ENCODE measurements at places on chromosomes 7 and 10.

- DNase-seq, result no peak
These were observed 39.8 kb upstream of the LANCL2 start for GRCh38 chr7:55325371-55325792.

DNA sequence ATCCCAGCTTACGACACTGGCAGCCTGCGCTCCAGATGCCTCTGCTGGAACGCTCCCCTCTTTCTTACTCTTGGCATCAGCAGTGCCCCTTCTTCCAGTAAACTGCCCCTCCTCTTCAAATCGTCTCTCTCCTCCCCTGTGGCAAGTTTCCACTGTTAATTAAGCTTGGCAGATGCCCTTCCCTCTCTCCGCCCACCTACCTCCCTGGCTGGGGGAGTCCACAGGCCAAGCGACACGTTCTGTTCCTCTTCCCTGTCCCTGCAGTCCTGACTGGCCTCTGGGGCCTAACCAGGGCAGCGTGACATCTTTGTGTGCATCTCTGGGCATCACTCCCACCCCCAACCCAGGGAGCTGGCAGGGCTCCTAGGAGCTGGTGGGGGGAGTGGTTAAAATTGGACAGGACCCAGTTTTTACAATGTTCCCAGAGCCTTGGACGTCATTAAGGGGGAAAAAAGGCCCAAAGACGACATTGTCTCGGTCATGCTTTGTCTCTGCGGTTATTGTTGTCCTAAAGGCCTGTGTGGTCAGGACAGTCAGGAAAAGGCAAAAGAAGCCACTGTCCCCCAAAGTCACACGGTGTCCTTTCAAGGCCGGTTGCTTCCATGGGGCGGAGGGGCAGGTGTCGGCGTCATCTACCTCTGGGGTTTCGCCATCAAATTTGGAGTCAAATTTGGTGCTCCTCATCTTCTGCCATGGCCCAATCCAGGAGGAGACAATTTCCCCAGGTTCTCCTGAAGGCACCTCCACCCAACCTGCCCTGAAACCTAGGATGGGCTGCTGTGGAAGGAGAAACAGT, 54.2 kb downstream of the DLG5 start:
- no peak for DNase-seq

GRCh38 chr7:157502701-157503111, 165.9 kb downstream of the DNAJB6 start:
- no peak for DNase-seq

DNA sequence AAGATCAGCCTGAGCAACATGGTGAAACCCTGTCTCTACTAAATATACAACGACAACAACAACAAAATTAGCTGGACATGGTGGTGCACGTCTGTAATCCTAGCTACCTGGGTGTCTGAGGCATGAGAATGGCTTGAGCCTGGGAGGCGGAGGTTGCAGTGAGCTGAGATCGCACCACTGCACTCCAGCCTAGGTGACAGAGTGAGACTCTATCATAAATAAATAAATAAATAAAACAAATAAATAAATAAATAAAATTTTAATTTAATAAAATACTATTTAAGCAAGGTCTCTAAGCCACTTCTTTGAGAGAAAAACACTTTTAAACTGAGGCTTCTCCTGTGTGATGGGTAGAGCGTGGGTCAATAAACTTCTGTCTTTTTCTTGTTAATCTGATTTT, 38.3 kb downstream of the MICU1 start:
- no peak for DNase-seq

DNA sequence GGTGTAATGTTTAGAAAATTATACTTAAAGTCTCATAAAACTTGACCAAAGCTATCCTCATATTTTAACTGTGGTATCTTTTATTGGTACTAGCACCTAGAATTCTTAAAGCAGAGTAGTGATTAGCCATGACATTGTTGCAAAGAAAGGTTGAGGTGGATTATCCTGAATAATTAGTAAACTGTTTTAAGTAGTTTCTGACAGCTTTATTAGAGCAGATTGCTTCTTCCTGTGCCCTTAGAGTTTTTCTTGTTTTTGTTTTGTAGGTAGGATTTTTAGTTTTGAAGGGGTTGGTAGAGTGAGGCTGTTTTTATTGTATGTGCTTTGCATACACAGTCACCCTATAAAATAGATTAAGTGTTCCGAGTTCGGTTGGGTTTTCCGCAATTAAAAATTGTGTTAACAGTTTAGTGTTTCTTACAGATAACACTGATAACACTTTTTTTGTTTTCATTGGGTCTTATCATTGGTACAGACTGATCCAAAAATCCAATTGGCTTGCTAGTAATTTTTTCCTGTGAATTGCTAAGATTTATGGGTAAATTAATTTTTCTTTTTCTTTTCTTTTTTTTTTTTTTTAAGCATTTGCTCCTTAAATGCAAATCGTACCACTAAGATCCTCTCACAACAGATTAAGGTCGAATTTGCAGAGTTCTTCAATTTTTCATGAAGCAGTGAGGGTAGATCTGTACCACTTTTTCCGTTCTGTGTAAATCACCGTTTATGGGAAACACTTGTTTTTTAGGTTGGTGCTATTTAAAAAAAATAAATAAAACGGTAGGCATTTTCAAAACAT, 2.1 kb upstream of the PBLD start:
- no peak for DNase-seq

GRCh38 chr10:10831085-10831484, 186.6 kb upstream of the CELF2 start:
- no peak for DNase-seq

DNA sequence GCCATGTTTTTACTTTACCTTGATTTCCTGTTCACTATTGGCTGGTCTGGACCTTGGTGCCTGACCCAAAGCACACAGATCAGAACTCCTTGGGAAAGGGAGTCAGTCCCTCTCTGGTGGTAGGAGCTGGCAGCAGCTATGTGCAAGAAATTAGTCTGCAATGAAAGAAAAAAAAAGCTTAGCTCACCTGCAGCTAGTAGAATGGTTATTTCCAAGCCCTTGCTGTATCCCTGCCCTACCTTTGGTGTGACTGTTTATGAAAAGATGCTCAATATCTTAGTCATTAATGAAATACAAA, 68.1 kb upstream of the PAPSS2 start:
- DNase-seq, result no peak

- DNase-seq, result no peak
These were observed 153.7 kb downstream of the DNAJB6 start for GRCh38 chr7:157490465-157490912.

DNA sequence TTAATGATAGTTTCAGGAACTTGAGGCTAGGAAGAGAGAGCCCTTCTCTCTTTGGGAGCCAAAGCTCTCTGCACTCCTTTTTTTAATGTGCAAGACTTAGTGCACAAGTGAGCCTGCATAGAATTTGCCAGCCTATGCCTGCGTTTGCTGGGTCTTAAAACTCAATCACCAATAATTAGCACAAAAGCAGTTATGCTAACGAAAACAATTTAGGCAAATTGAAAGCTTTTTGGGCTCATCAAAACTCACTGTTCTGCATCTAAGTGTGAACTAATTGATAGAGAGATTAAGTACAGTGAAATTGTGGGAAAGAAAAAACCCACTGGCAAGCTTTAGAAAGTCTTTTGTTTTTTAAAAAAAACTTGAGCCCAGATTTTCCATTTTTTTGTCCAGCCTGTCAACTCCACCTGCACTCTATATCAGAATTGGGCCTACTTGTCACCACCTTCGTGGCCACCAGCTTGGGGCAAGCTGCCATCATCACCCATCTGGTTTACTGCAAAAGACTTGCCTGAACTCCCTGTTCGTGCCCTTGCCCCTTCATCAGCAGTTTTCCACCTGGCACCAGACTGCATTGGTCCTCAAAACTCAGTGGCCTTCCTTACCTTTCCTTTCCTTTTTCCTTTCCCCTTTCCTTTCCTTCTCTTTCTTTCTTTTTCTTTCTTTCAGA, 37.8 kb downstream of the CRHR2 start:
- no peak for DNase-seq

DNA sequence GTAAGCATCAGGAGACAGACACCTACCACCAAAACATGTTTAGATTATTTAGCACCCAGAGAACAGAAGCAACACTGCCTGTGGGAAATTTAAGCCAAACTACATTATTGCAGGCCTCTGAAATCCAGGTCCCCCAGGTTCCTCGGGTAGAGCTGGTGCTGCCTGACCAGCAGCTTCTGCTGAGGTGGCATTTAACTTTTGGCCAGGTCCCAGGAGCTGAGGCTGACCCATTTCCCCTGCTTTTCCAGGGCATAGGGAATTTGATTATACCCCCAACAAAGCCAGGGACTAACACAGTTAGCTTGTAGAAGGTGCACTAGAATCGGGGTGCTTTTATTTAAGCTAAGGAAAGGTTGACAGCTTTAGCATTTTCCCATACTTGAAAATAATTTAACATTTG, 4.7 kb downstream of the LRRC4 start:
- DNase-seq, result no peak

DNA sequence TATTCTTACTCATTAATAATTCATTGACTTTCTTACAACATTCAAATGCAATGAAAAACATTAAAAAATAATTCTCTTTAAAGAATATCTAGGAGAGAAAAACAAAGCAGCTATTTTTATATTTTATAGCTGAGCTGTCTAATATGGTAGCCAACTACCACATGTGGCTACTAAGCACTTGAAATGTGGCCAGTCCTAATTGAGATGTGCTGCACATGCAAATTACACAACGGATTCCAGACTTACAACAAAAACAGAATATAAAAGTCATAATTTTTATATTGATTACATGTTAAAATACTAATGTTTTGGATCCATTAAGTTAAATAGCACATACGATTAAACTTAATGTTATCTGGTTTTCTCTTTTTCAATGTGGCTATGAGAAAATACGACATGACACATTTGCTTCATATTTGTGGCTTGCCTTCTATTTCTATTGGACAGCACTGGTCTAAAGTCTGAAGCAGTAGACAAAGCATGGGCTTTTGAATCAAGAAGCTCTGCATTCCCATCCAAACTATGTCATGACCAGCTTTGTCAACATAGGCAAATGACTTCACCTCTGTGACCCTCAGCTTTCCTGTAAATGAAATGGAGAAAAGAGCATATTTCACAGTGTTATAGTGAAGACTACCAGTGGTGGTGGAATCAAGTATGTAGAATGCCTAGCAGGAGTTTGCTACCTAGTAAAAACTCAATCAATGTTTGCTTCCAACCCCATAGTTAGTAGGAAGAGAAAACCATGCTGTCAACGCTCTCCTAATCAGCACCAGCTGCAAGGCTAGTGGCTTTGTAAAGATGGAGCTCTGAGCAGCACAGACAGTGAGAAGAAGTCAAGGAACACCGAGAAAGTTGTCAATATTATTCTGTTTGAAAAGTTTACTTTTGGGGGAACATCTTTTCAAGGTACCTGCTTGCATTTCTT, 37.1 kb upstream of the GDF10 start:
- no peak for DNase-seq

DNA sequence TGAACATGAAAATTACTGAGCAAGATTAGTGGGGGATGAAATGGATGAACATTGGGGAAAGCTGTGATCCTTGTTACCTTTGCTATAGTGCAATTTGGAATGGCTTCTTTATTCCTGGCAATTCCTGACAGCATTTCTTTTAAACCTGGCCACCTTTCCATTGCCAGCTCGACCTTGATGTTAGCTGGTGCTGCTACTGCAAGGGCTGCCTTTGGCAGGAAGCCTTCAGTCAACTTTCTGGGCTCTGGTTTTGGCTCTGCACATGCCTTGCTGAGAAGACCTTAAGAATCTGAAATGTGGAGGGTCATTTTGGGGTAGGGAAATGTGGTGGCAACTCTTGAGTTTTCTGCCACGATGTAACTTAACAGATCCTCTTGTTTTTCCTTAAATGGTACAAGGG, 64.7 kb downstream of the KAT6B start:
- DNase-seq, result no peak

- no peak for DNase-seq
These were observed 181.8 kb downstream of the LRRTM3 start for GRCh38 chr10:67107670-67108069.

DNA sequence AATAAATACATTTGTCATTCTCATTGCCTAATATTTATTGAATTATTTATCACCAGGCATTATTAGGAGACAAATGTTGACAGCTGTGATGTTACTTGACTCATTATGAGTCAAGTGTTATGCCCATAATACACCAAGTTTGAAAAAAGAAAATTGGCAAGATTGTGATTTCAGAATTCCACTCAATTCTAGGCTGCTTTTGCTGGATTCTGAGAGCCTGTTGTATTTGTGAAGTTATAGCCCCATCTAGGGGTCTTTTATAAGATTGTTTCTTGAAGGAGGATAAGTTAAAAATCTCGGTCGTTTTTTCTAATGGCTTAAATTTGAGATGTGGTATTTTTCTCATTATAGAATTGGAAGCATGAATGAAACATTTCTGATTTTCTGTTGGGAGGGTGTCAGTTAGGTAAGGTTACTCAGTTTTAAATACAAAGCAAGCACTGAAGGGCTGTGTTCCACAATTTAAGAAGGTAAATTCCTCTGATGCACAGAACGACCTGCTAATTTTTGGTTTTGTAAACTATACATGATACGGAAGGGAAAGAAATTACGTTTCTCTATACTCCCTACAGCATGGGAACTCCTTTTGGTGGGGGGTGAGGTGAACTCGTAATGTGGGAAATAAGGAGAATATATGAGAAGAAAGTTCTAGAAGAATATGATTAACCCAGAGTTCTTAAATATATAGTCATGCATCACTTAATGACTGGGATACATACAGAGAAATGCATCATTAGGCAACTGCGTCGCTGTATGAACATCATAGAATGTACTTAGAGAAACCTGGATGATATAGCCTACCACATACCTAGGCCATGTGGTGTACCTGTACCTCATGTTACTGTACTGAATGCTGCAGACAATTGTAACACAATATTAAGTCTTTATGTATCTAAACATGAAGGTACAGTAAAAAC, 2.6 kb downstream of the STK31 start:
- peak; percentile 60 for DNase-seq

DNA sequence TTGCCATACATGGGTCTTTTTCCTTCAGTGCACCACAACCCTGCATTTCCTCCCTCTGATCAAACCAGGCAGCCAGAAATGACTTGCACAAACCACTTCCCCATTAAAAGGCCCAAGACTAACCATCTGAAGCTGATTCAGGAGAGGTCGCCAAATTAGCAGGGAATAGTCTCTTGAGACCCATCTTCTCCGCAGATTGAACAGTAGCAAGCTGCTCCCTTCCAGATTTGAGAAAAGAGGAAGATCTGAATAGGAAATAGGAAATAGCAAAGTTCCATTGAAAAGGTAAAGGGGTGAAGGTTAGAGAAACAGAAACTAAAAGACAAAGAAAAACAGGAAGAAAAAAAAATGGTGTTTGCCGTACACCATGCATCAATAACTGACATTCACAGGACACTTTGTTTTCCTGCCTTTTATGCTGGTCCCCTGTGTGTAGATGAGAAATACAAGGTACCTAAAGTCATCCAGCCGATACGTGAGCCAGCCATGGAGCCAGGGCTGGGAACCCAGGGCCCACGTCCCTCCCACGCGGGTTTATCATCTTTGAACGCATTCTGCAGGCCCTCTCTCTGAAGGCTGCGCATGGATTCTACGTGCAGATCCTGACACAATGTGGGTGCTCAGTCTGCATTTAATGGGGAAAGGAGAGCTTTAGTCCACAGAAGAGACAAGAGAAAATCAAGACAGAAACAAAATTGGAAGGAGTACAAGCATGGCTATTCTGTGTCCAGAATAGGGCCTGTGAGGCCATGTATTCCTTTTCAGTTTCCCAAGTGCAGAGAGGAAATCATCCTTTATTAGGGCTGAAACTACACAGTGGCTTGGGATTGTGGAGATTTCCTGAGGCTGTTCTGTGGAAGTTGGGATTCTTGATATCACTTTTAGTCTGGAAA, 268.4 kb upstream of the NPVF start:
- no peak for DNase-seq
